ENCODE measurements at places on chromosomes 5 and 9.

DNA sequence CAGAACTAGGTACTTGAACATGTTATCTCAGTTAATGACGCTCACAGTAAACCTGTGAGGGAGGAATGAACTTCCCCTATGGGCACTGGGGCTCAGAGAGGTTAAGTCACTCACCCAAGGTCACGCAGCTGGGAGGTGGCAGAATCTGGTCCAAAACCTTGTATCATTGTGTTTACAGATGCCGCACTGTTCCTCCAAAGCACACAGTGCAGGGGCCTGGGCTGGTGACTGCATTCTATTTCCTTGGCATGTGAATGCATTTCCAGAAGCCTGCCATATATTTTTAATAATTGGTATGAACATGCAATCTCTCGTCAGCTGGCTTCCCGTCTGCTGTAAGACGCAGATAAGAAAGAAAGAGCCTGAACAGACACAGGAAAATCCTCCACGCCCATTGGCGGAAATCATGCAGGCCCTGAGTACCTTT, 77.0 kb upstream of the TBC1D2 start:
- no peak for DNase-seq

DNA sequence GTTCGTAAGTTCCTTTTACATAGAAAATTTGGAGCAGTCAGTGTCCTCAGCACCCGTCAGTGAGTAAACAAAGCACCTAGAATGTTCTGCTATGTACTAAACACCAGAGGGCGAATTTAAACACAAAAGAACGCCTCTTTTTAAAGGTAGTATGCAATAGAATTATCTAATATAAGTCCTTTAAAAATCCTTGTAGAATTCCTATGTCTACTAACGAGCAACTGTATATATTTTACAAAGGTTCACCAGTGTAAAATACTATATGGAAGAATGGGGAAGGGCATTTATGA, 499 bp upstream of the TMEM232 start:
- DNase-seq: no peak

GRCh38 chr5:34687269-34688011, 31.3 kb downstream of the RAI14 start:
- DNase-seq: no peak

- no peak for DNase-seq
Measured at GRCh38 chr5:141635646-141636045, 1.0 kb downstream of the HDAC3 start.

GRCh38 chr9:94082956-94083355, 1.3 kb upstream of the PTPDC1 start:
- DNase-seq: no peak

DNA sequence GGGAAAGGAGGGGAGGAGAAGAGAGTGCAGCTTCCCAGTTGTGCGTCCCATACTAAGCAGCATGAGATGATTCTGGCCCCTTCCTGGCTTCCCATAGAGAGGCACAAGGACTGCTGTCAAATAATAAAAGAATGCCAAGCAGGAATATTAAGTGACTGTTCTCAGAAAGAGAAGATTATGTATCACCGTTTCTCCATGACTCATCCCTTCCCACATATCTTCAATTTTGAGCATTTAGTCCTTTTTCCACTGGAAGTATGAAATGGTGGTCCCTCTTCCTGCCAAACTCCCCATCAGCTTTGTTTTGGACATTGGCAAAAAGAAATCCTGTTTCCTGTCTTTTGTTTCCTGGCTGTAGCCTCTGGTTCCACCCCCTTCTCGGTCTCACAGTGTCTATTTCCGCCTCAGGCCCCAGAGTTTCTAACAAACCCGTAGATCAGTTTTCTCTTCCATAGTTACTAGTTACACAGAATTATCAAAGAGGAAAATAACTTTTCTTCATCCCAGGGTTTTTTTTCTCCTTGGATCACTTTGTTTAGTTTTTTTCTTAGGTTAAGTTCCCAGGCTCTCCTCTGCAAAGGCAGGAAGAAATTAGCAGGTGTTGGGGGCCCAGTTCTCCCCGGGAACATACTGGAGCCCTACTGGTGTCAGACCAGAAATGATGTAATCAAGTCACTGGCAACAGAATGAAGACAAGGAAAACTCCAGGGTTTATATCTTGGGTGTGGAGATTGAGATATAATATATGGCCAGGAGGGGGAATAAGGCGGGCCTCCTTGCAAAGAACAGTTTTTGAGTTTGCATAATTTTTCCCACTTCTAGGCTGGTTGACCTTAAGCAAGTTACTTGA, 26.4 kb upstream of the ARHGAP26 start:
- DNase-seq: no peak

DNA sequence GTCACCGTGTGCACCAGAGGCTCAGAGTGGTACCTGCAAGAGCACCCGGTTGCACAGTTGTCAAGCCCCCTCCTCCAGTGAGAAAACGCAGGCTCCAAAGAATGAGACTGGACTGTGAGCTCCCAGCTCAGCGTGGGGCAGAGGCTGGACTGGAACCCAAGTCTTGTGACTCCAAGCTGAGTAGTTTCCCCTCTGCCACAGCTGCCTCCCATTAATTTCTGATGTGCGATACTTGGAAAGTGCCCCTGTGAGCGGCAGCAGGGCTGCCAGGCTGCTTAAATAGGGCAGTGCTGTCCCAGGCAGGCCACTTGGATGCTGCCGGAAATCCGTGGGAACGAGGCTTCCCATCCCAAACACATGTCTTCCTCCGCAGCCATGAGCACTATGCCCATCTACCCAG, 62.2 kb upstream of the ANGPTL2 start:
- no peak for DNase-seq

DNA sequence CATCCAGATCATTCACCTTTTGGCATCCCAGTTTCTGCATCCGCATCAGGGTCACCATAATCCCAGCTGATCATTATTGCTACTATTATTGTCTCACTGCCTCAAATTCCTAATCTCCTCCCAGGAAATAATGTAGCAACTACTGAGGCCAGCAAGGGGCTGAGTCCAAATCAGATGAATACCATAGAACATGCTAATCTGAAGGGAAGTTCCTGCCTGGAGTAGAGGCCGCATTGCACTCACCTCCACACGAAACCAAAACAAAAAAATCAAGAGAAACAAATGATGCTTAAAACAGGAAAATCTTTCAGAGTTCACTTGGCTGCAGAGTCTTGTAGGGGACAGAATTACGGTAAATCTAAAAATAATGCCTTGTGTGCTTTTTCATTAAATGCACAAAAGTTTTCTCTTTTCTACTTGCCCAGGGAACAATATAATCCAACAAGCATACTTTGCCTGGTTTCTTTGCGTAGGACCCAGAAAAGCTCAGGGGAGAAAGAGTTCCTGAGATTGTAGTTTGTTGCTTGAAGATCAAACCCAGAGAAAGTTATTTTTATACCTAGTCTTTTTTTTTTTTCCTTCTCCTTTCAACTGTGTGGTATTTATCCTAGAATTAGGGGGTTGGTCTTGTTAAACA, 87.7 kb upstream of the KLF4 start:
- DNase-seq: no peak

GRCh38 chr9:115170358-115171073, 52.6 kb upstream of the TNC start:
- DNase-seq: no peak

DNA sequence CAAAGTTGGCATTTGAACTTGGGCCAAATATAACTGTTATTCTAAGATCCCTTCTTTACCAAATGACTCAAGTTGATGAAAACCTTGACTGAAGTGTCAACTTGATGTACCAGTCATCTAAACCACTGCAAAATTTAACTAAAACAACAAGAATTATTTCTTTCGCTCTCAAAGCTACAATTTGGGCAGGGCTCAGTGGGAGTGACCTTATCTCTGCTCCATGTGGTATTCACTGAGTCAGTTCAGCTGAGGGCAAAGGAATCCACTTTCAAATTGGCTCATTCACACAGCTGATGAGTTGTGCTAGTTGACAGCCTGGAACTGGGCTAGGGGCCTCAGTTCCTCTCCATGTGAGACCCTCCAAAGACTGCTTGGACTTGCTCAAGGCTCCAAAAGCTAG, 166.3 kb downstream of the RORB start:
- DNase-seq: no peak

DNA sequence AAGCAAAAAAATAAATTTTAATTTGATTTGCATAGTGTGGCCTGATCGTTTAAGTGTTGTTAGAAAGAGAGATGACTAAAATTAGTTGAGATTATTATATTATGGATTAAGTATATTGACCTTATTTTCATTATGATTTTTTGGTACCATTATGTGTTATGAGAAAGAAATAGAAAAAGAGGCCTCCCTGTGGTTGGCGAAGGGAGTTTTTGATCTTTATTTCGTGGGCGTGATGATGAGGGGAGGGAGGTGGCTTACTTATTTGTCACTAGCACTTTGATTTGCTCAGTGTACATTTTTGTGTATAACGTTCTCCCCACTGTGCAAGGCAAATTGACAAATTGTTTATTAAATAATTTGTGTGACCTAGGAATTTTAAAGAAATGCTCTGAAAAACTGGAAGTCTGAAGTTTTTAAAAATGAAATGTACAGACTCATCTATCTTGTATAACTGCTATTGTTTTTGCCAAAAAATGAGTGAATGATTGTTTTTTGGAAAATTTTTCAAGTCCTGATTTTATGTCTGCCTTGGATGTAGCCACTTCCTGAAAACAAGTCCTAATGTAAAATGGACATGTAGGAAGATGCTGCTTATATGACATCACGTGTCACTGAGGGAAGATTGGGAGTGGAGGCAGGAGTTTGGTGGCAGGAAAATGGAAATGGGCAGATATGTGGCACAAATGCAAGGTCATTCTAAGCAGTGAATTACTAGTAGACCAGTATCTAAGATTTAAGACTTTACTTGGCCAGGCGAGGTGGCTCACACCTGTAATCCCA, 3.0 kb downstream of the DAPK1 start:
- no peak for DNase-seq

DNA sequence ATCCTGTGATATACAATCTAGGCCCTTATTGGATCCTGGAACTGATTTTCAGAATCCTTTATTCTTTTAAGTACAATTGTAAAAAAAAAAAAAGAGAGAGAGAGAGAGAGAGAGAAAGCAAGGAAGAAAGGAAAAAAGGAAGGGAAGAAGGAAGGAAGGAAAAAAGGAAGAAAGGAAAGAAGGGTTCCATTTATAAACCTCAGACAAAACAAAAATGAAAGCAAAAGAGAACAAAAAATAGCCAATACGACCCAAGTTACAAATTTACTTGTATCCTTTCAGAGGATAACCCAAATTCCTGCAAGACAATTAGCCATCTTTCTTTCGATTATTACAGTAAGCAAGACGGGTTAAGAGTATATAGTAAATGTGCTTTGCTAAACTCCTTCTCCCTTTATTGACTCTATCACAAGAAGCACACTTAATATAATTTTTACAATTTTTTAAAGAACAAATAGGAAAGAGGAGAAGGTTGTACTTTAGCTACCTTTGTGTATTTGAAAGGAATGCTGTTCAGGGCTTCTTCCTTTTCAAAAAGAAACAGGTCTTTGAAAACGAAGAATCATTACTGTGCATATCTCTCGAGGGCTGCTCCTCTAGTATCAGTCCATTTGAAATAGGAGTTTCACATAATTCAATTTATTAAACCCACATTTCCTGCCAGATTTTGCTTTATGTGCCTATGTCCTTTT, 543.3 kb downstream of the RAB3C start:
- no peak for DNase-seq

- no peak for DNase-seq
Measured at GRCh38 chr5:14410394-14411201, 171.0 kb upstream of the OTULINL start.

GRCh38 chr9:133341369-133342068, 5.5 kb upstream of the SURF6 start:
- DNase-seq: no peak

DNA sequence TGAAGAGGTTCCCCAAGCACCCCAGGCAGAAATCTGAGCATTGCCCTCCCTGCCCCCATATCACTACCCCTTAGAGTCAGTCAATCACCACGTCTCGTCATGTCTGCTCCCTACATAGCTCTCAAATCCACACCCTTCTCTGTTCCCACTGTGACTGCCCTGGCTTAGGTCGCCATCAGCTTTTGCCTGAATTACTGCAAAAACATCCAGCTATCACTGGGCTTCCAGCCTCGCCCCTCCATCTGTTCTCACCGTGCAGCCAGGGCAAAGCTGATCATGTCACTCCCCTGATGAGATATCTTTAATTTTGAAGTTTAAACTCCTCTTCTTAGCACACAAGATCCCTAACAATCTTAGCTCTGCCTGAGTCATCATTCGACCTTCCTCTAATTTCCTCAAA, 89.6 kb upstream of the TBC1D2 start:
- DNase-seq: no peak

GRCh38 chr9:108225149-108225800, 630.5 kb downstream of the ACTL7B start:
- DNase-seq: no peak

DNA sequence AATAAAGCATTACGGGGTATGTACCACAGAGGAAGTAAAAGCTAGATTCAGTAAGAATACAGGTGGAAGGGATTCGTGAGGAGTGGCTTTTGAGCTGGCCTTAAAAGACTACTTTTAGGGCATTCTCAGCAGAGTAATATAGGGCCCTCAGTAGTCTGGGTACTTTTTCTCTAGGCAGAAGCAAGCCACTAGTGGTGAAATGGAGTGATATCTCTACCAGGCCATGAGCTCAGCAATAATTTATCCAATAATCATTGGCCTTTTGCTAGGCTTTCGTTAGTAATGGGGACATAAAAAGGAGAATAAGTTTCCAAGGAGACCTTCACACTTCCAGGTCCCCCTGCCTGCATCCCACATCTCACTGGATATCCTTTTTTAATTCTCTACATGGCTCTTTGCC, 1.7 kb downstream of the POLR3G start:
- no peak for DNase-seq

GRCh38 chr9:97666907-97667686, 30.0 kb downstream of the XPA start:
- DNase-seq: no peak

GRCh38 chr5:123790226-123790625, 278.2 kb downstream of the CSNK1G3 start:
- no peak for DNase-seq

- no peak for DNase-seq
Measured at GRCh38 chr5:95216136-95216955, 68.5 kb downstream of the MCTP1 start.

DNA sequence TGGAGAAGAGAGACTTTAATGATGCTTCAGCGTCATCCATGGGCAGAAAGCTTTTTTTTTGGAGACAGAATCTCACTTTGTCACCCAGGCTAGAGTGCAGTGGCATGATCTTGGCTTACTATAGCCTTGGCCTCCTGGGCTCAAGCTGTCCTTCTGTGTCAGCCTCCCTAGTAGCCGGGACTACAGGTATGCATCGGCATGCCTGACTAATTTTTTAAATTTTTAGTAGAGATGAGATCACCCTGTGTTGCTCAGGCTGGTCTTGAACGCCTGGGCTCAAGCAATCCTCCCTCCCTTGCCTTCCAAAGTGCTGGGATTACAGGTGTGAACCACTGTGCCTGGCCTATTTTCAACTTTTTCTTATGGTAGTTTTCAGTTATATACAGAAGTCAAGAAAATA, 23.2 kb downstream of the SPIN1 start:
- DNase-seq: no peak

DNA sequence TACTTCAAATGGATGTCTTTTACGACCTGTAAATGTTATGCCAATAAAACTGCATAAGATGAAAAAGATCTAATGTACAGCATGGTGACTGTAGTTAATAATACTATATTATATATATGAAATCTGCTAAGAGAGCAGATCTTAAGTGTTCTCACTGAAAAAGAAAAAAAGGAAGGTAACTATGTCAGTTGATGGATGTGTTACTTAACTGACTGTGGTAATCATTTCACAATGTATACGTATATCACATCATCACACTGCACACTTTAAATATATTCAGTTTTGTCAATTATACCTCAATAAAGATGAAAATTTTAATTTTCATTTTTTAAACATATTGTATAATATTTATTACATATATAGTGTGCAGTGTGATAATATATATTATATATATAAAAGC, 31.9 kb downstream of the THBS4 start:
- no peak for DNase-seq

GRCh38 chr5:140038373-140038957, 4.6 kb downstream of the NRG2 start:
- DNase-seq: no peak

Measured in neural crest cell (in vitro differentiated cells).